ENCODE measurements at places on chromosomes 16 and 17.

- DNase-seq = no peak
Observed at GRCh38 chr17:81066771-81067315, 31.9 kb downstream of the BAIAP2 start.

DNA sequence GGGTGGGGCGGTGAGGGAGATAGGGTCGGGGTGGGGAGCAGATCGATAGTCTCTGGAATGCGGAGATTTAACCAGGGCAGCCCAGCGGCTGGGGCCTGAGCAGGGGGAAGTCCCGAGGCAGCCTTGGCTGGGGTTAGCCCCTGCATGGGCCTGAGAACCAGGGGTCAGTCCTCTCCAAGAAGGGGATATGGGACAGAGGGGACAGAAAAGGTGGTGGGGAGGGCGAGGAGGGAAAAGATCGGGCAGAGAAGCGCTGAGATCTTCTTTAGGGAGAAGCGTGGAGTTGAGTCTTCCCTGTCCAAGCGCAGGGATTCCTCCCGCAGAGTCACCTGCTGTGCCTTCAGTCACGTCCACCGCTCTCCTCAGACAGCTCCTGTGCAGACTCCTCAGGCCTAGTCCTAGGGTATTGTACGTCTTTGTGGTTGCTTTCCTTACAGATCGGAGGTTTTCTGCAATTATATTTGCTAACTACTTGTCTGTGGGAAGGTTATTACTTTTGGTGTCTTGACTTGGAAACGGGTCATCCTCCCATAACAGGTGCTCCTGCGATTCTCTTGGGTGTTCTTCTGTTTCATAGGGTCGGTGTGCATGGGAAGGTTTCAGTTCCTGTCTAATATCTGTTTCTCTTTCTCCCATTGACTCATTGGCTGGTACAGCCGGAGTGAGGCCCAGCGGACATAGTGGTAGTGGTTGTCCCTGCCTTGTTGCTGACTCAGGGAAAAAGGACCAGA is 952 bp downstream of the CD300A start:
- DNase-seq = peak; percentile 79

DNA sequence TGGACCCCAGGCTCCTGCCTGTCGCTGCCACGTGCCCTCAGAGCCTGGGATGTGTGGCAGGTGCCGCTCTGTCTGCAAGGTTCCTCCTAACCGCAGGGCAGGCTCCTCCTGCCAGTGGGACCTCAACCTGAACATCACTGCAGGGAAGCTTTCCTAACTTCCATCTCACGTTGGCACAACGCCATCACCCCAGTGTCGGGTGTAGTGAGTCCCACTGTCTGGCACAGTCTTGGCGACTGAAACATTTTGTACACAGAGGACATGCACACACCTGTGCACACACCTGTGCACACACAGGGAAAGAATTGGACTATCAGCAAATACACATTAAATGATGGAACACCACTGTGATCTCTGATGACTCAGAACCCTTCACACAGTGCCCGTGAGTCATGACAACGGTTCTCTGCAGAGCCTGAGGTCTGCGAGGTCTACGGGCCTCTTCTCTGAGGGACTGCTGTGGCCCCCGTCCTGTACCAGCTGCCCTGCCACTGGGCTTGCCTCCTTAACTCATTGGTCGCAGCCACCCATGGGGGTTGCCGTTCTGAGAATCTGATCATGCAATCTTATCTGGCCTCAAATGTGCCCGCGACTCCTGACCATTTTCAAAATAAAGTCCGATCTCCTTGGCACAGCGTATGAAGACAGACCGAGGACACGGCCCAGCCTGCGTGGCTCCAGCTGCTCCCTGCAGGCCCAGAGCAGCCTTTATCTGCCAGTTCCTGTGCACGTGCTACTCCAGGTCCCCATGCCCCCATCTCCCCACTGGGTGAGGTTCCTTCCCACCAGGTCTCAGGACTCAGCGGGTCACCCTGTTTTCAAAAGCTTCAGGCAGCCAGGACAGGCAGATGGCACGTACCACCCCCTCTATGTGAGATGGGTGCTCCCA is 7.6 kb downstream of the CCDC57 start:
- no peak for DNase-seq

GRCh38 chr17:5135726-5136579 is 20.1 kb downstream of the USP6 start:
- no peak for DNase-seq

- DNase-seq = no peak
Observed at GRCh38 chr16:47047524-47048203, 74.2 kb upstream of the DNAJA2 start.

- no peak for DNase-seq
Observed at GRCh38 chr17:32298721-32299579, 33.3 kb downstream of the RHBDL3 start.

DNA sequence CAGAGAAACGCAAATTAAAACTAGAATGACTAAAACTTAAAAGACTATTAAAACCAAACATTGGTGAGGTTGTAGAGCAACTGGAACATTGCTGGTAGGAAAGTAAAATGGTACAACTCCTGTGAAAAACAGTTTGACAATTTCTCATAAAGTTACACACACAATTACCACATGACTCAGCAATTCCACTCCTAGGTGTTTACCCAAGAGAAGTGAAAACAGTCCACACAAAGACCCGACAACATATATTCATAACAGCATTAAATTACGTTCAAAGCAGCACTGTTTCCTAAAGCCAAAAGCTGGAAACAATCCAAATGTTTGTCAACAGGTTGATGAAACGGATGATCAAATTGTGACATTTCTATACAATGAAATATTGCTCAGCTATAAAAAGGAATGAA is 26.5 kb upstream of the ALOX12 start:
- no peak for DNase-seq

DNA sequence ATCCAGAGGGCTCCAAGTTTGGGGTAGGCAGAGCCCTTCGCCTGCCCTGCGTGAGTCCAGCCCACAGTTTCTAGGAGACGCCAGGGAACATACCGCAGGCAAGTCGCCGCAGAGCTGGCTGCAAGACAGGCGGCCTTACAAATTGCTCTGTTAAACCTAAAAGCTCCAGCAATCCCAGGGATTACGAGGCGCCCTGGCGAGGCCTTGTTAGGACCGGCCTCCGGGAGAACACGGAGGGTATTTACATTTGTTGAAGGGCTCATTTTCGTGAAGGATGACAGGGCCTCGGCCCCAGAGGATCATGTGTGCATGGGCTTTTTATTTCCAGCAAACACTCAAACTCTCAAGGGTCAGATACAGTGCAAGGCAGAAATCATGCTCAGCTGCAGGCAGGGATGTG is 77.6 kb upstream of the FOXF1 start:
- DNase-seq = no peak

GRCh38 chr17:28760601-28761562 is 17.1 kb downstream of the TRAF4 start:
- no peak for DNase-seq

DNA sequence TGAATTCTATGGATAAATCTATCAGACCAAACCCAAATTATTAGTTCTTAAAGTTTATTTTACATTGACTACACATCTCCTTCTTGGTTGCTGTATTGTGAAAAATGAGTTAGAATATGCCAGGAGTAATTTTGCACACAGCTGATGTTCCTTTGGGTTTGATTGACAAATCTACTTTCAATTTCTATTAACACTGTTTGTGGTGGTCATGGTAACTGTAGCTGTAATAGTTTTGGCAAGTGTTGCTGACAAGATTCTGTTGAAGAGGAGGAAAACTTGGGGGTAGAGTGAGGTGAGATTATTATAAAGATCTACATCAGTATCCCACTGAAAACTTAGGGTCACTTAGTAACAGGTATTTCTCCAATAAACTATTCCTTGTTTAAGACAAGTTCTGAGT is 30.3 kb downstream of the MRTFB start:
- DNase-seq = peak; percentile 9

GRCh38 chr16:81565321-81566028 is 120.9 kb downstream of the CMIP start:
- DNase-seq = no peak

- no peak for DNase-seq
Observed at GRCh38 chr17:15264542-15264941, 584 bp downstream of the PMP22 start.

DNA sequence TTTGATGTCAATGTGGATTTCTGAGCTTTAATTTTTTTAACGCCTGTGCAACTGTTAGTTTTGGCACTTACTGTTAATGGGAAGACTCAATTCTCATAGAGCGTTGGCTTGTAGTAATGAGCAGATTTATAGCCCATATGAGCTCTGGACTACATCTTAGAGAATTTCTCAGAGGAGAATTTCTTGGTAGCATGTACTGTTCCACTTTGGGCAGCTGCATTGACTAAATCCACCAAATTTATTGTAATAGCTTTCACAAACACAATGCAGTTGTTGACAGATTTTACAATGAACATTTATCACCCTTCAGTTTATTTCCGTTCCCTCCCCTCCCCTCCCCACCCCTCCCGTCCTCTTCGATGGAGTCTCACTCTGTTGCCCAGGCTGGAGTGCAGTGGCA is 193.9 kb downstream of the PRKCA start:
- DNase-seq = no peak

GRCh38 chr17:41211845-41212466 is 14.5 kb upstream of the KRTAP9-2 start:
- DNase-seq = no peak

DNA sequence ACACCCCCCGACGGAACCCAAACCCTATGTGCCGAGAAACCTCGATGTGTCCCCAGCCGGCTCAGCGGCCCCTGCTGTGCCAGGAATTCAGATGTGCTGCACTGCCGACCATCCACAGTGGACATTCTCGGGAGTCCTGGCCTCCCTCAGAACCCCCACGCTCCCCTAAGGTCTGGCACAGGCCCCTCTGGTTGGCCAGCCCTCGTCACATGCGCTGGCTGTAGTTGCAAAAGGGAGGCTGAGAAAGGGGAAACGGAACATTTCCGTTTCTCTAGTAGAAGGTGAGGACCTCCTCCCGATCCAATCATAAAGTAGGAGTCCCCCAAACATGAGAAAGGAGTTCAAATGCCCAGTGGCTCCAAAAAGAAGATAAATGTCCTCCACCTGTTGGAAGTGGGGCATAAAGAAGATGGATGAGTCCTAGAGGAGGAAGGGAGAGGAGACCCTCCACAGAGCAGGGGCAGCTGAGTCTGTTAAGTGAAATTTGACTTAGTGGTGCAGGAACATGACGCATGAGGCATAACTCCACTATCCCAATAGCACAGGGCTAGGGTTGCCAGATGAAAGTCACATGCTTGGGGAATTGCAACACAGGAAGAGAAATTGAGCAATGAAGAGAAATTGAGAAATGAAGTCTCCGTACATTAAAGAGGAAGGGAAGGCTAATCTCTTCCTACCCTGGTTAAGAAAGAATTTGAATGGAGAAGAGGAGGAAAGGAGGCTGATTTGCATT is 49.3 kb upstream of the WSB1 start:
- no peak for DNase-seq

DNA sequence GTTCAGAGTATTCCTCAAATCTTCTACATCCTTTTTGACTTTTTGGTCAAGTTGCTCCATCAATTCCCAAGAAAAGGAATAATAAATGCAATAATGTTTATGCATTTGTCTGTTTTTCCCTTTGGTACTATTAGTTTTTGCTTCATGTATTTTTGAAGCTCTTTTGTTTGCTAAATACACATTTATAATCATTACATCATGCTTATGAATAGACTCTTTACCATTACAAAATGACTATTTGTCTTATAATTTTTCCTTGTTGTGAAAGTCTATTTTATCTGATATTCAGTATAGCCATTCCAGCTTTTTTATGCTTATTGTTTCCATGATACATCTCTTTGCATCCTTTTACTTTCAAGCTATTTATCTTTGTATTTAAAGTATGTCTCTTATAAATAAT is 41.2 kb downstream of the CEP112 start:
- no peak for DNase-seq

DNA sequence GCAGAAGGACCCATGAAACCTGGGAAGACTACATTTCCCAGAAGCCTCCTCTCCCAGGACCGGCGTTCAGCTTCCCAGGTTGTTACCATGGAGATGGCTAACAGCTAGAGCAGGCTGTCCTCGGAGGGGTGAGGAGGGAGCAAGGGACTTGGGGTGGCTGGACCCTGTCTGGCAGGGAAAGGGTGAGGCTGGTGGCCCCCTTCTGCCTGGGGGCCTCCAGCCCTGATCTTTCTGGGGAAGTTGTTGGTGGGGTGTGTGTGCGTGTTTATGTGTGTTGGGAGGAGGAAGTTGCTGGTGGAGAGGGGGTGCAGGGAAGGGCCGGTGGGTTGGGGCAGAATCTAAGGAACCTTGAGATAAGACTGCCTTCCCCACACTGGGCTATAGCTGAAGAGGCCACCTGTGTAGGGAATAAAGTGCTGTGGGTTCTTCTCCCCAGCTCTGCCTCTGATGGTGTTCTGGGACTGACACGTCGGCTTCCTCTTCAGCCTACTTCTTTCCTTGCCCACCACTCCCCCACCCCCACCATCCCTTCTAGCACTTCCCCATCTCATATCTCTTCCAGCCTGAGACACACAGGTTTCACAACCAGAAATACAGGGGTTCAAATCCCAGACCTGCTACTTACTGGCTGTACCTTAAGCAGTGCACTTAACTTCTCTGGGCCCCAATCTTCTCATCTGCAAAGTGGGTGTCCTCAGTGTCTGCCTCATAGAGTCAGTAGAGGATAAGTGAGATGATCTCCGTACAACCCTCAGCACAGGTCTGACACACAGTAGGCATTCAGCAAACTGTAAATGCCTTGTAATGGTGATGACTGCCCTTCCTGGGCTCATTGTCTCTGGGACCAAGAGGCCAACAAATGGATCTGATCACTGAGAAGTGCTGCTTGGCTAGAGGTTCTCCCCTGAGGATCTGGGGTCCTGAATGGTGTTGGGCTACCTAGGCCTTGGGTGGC is at the start of gene DRC7:
TSS of gene DRC7 (plus strand) at position 82 of the 955 bp plus-strand sequence. CDS start 3,144 bp downstream, outside the sequence.
- DNase-seq = peak; percentile 52

DNA sequence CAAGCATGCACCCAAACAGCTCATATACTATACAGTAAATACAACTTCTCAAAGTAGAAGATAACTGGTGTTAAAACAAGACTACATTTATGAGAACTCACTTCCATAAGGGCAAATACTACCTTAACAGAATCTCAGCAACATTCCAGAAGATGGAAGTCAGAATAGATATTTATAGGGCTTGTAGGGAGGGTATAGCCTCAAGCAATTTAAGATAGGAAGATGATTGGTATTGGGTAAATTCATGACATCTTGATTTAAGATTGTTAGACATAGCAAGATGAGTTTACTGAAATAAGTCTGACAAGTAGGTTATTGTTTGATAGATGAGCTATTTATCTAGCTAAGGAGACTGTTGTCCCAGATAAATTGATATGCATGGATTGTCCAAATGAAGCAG is 250.2 kb downstream of the CDH13 start:
- DNase-seq = no peak

- DNase-seq = no peak
Observed at GRCh38 chr16:30437511-30438046, 7.7 kb upstream of the DCTPP1 start.

- DNase-seq = no peak
Observed at GRCh38 chr16:28059841-28060575, 3.5 kb downstream of the GSG1L start.

- no peak for DNase-seq
Observed at GRCh38 chr17:63528183-63528582, 5.0 kb downstream of the KCNH6 start.
